Hematopoietic multipotent progenitor cell treated with erythropoietin and hydrocortisone succinate and interleukin-3 and kit ligand, for 4 days (in vitro differentiated cells): ENCODE measurements at places on chromosomes 1 and 21.
A peak's percentile ranks its signal among the peaks of the same experiment; 100 is the strongest.

DNA sequence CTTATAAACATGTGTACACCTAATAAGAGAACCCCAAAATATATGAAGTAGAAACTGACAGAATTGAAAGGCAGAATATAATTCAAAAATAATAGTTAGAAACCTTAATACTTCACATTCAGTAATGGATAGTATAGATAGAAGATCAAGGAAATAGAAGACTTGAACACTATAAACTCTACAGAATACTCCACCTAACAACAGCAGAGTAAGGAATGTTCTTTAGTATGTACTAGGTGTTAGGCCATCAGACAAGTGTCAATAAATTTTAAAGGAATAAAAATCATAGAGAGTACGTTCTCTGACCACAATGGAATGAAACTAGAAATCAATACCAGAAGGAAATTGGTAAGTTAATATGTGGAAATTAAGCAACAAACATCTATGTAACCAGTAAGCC, 16.6 kb downstream of the ZNF644 start:
- DNase-seq = no peak

DNA sequence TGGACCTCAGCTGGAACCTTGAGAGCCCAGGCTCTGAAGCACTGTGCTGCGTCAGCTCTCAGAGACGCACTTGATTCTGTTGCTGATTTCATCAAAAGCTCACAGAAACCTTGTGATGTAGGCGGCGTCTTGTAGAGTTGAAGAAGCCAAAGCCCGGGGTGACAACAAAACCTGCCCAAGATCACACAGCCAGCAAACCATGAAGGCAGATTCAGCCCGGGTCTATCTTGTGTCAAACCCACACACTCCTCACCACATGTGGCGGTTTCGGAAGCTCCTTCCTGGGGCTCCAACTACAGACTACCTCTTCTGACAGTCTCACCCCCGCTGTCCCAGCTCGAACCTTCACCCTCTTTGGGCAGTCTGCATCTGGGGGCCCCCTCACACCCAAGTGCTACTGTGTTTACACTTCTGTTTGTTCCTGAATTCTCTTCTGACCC, 50.4 kb downstream of the TENT5C start:
- DNase-seq = peak; percentile 48

DNA sequence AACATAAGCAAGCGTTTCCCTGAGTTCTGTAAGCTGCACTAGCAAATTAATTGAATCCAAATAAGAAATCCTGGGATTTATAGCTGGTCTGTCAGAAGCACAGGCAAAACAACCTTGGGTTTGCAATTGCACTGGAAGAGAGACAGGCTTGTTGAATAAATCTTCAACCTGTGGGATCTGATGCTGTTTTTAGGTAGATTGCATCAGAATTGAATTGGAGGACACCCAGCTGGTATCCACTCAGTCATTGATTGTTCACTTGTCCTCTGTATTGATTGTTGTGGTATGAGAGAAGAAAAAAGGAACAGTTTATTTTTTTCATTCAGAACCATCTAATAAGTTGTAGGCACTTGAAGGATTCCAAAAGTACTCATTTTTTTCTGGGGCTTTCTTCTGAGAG, 497.4 kb downstream of the SIPA1L2 start:
- no peak for DNase-seq

- DNase-seq = no peak
These were observed 2.4 kb upstream of the ARHGAP29 start for GRCh38 chr1:94239796-94240195.

DNA sequence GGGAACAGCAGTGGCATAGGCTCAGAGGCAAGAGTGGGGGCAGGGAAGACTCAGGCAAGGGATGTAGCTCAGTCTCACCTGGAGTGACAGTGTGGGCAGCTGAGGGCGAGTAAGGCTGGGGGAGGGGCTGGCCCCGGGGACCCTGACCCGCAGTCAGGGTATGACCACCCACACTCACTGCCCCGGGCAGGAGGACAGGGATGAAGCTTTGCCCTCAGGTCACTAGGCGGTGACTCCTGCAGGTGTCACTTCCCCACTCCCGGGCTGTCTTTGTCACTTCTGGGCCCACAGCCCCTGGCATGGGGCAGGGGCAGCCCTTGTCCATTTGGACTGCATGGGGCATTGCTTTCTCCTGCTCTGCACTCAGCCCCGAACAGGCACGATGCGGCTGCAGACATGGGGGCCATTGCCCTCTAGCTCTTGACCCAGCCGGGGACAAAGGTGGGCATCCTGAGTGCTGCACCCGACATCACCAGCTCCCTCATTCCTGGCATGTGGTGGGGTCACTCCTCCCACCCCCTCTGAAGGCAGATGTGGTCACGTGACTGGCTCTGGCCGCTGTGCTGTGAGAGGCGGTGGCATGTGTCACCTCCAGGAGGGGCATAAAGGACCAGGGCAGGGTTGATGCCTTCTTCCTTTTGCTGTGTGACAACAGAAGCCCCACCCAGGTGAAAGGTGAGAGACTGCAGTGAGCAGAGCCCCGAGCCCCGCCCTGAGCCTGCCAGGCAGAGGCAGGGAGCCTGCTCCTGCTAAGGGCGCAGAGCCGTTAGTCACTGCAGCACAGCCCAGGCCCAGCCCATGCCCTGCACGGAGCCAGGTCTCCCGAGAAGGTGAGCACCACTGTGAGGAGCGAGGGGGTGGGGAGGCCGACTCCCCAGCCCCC, 66.0 kb downstream of the MATN1 start:
- DNase-seq = no peak
